ENCODE measurements at places on chromosomes 3 and 15.

GRCh38 chr3:113736548-113737089 is 9.4 kb downstream of the NAA50 start:
- no peak for DNase-seq

GRCh38 chr3:197454014-197454413 is 101.8 kb downstream of the BDH1 start:
- no peak for DNase-seq

- DNase-seq, result no peak
Measured at GRCh38 chr3:157913741-157914150, 192.5 kb downstream of the SHOX2 start.

DNA sequence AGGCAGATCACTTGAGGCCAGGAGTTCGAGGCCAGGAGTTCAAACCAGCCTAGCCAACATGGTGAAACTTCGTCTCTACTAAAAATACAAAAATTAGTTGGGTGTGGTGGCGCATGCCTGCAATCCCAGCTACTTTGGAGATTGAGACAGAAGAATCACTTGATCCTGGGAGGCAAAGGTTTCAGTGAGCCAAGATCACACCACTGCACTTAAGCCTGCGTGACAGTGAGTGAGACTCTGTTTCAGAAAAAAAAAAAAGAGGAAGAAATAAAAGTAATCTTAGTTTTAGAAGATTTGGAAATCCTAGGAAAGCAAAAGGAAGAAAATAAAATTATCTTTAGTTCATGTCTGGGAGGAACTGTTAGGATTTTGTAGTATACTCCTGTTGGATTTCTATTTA is 77.2 kb downstream of the IL12A start:
- DNase-seq, result no peak

DNA sequence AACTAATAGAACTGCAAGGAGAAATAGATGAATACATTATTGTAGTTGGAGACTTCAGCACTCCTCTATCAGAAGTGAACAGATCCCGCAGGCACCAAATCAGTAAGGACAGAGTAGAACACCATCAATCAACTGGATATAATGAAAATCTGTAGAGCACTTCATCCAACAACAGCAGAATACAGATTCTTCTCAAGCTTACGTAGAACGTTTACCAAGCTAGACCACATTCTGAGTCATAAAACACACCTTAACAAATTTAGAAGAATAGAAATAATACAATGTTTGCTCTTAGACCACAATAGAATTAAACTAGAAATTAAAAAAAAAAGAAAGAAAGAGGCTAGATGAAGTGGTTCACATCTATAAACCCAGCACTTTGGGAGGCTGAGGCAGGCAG is 70.7 kb upstream of the NEDD4 start:
- no peak for DNase-seq

- no peak for DNase-seq
Measured at GRCh38 chr15:48021336-48022086, 99.3 kb upstream of the SLC24A5 start.

DNA sequence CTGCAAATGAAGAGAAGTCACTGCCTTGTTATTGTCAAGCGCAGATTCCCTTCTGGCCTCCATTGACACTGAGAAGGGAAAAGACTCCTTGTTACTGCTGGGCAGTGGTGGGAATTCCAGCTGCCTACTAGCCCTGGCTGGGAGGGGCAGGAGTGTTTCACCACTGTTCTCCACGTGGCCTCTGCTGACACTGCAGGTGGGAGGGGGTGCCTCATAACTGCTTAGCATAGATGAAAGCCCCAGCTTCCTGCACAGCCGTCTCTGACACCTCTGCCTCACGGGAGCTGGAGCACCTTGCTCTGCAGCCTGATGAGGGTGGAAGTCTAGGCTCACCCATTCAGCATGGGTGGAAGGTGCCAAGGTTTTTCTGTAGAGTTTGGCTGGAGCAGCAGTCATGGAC is 52.1 kb downstream of the TM2D3 start:
- DNase-seq, result no peak

DNA sequence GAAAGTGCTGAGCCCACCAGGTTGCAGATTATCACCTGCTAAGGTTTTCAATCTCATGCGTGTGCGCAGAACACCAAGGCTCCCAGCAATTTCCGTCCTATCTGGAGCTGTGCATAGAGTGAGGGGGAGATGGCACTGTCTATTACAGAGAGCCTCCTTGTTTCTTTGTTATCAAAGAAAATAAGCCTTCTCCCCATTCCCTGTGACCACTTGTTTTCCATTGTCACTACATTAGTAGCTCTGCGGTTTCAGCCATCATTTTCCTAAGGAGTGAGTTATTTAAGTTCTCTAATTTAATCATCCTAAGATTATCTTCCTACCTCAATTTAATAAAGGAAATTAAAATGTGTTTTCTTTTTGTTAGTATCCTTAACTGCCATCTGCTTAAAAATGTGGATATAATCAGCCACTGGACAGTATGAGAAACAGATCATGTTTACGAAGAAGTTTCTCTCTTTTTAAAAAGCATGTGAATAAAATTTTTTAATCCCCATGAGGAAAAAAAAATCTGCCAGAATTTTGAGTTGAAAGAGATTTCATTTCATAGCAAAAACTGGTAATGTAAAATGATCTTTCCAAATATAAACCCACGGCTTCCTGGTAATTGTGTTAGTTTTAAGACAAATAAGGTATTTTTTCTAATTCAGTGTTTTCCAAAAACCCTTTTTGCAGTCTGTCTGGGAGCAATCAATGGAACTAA is 172.3 kb upstream of the UBE2E1 start:
- no peak for DNase-seq

- no peak for DNase-seq
Measured at GRCh38 chr3:29283231-29284119, 2.6 kb downstream of the RBMS3 start.

DNA sequence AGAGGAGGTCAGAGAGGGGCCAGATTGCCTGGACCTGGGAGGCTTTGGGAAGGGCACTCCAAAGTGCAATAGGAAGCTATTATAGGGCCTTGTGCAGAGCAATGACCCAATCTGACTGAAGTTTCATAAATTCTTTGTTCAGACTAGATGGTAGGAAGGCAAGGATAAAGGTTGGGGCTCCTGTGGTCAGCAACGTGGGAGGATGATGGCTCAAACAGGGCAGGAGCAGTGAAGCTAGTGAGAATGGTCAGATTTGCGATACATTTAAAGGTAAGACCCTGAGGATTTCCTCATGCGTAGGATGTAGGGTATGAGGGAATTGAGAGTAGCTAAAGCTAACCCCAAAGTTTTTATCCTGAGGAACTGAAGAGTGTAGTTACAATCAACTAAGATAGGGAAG is 139.0 kb downstream of the USP13 start:
- DNase-seq, result no peak

Measured in activated naive CD4-positive, alpha-beta T cell (primary cell).